ENCODE measurements at places on chromosomes 5 and 9.

DNA sequence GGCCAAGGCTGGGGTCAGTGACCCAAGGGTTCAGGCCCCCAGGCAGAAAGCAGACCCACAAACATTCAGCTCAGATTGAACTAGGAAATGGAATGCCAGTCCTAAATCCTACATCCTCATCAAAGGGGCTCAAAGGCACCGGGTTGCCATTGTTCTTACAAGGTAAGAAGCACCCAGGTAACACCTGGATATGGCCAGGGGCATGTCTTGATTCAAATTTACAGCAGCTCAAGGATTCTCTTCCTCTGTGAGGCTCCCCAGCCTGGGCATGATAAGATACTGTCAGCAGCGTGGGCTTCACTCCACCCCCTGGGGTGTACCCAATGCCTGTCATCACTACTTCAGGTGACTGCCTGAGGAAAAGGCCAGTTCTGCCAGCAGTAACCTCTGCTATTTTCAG is 92.1 kb upstream of the FSTL4 start:
- no peaks in the 10 kb centered on the region for H3K27me3 ChIP-seq
- no peaks in the 10 kb centered on the region for H3K4me1 ChIP-seq
- no peak overlapping the region for H3K4me3 ChIP-seq
- no peak overlapping the region for H3K27ac ChIP-seq
- H3K36me3 ChIP-seq, result no peaks in the 10 kb centered on the region

DNA sequence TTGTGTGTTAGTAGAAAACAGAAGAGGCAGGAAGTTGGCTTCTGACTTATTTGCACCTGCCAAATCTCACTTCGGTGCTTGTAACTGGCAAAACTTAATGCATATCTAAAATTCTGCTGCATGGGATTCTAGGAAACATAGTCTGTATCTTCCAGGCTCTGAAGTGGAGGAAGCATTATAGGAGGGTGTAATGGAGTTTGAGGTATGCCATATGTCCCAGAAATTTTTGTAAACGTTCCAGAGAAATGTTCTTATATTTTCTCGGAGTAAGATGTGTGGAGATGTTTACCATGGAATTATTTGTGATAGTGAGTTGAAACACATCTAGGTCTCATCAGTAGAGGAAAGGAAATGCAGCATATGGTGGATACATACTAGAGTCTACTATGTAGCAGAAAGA is 1329.0 kb upstream of the NUDT12 start:
- no peak overlapping the region for H3K4me3 ChIP-seq
- DNase-seq, result no peak
- H3K4me1 ChIP-seq, result no peaks in the 10 kb centered on the region
- no peaks in the 10 kb centered on the region for H3K27me3 ChIP-seq

GRCh38 chr5:157689942-157690689 is 18.8 kb downstream of the C5orf52 start:
- H3K4me3 ChIP-seq, result no peak overlapping the region
- no peaks in the 10 kb centered on the region for H3K4me1 ChIP-seq
- DNase-seq, result peak; percentile 54
- no peaks in the 10 kb centered on the region for H3K27me3 ChIP-seq
- H3K27ac ChIP-seq, result no peak overlapping the region
- no peaks in the 10 kb centered on the region for H3K36me3 ChIP-seq

GRCh38 chr9:104903609-104904008 is 24.3 kb downstream of the ABCA1 start:
- H3K27ac ChIP-seq, result no peak overlapping the region
- DNase-seq, result no peak
- H3K4me1 ChIP-seq, result peaks cover 9% of the 10 kb centered on the region
- no peaks in the 10 kb centered on the region for H3K36me3 ChIP-seq
- H3K4me3 ChIP-seq, result no peak overlapping the region

DNA sequence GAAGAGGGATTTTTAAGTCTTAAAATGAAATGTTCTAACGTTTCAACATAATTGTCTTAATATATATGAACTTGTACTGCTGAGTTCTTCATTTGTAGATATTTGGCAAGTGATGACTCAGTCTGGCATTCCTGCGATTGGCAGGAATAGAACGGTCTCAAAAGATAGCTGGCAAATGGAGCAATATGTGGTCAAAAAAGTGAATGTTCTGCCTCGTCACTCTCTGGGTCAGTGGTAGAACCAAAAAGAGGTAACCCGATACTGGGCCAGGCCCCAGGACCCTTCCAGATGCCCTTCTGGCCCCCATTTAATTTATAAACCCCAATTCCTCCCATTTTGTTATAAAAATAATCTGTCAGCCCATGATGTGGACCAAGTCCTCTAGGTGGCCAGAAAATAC is 39.2 kb downstream of the ZNF366 start:
- DNase-seq, result no peak
- H3K36me3 ChIP-seq, result no peaks in the 10 kb centered on the region
- H3K4me3 ChIP-seq, result no peak overlapping the region
- peaks cover 11% of the 10 kb centered on the region for H3K4me1 ChIP-seq

All from activated T-cell treated with anti-CD3 and anti-CD28 coated beads, Interleukin-2, amount 50 U/mL, for 24 hours (primary cell).